AG08395 (cell line): ENCODE measurements at places on chromosomes 4 and X.

DNA sequence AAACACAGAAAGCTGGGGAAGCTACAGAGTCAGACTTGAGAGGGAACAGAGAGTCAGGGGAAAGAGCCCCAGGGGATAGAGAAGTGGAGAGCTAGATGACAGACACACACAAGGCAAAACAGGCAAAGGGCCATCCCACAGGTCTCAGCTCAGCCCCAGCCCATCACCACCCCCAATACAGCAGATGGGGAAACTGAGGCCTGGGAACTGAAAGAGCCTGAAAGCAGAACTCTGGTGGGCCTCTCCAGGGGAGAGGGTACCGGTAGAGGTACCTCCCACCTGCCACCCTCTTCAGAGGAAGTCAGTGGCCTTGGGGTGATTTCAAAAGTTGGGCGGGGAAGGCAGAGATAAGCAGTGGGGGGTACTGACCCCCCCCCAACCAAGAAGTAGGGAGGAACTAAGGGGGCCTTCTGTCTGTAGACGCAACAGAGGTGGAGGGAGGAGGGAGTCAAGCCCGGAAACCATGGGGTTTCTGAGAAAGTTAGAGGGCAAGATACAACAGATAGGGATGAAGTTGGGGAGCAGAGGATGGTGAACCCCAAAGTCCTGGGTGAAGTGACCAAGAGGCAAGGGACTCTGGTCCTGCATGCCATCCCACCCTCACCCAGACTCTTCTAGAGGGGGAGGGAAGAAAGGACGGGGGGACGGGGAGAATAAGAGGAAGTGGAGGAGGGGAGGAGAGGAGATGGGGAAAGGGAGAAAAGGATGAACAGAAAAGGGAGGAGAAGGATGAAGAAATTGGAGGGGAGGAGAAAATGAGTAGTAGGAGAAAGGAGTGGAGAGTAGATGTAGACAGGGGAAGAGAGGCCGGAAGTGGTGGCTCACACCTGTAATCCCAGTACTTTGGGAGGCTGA is 3.2 kb downstream of the GATA1 start:
- no peak for DNase-seq

DNA sequence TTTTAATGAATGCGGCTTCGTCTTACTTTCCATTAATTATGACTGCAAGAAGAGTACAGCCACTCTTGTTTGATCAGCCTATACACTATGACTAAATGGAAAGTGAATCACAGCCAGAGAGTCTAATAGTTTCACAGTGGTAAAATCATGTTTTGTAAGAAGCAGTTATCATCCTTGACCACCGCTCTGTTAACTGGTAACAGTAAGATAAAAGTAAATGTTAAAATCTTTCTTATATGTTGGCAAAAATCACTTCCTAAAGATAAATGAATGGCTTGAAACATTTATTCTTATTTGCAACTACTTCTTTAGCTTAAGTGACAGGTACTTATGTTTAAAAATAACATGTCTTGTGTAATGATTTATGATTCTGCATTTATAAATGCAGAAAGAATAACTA is 13.2 kb downstream of the GALNT7 start:
- peak; percentile 10 for DNase-seq

- no peak for DNase-seq
These were observed 84.8 kb downstream of the LIMCH1 start for GRCh38 chr4:41622787-41623186.

GRCh38 chr4:141022111-141022695 is 111.1 kb downstream of the RNF150 start:
- no peak for DNase-seq

DNA sequence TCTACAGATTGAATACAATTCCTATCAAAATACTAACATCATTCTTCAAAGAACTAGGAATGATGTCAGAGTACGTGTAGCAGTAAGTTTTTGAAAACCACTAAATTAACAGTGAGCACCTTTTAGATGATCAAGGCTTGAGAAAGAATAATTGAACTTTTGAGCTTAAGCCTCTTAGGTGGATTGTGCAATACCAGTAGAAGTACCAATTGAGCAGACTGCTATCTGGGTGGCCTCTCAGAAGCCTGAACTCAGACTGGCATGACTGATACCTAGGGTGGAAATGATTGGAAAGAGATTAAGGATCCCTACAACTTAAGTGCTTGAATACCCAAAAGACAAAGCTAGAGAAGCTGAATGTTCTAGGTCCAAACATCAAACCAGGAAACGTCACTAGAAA is 200.3 kb upstream of the GALNTL6 start:
- DNase-seq, result no peak

DNA sequence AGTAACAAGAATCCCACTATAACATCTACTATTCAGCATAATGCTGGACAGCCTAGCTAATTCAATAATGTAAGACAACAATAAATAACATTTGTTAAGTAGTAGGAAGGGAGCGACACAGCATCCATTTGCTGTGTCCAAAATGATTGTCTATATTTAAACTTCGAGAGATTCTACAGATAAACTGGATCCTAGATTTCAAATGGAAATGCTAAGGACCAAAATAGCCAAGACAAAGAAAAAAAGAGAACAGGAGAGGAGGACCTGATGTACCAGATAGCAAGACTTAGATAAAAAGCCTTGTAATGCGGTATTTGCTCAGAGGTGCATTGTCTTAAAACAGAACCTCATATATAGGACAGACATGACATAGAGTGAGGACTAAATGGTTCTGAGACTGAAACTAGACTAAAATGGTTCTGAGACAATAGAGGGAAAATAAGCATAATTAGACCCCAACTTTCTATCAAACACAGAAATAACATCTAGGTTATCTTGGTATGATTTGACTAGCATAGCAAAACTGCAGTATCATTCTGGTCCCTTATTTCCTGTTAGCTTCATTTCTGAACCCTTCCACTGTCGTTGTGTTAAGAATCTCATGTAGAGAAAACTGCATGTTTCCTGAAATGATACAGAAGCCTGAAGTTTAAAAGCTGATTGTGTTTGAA is 3.8 kb downstream of the HPGDS start:
- no peak for DNase-seq

DNA sequence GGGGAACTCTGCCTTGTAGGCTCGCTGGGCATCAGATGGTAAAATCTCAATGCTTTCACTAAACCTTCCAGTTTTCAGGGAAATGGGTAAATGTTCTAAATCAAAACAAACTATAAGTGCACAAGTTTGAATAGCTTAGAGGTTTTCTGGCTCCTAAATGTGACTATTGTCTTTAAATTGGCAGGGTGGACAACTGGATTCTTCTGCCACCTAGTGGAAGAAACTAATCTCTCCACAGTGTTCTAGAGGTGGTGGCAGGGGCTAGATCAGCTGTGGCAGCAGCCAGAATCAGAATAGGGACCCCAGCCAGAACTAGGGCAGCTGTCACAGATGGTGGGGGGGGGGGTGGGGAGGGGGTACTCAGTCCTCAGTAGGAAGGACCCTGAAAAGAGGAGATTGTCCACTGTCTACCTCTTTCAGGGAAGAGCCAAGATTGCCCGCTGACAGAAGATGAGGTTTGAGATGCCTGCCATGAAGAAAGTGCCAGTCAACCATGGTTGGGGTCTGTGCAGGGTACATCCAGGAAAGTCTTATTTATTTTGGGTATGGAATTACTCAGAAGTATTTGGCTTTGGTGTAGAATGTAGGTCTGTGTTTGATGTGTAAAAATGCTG is 201.4 kb downstream of the CCNG2 start:
- DNase-seq, result peak; percentile 78

GRCh38 chrX:42739258-42739657 is 38.7 kb downstream of the PPP1R2C start:
- no peak for DNase-seq

DNA sequence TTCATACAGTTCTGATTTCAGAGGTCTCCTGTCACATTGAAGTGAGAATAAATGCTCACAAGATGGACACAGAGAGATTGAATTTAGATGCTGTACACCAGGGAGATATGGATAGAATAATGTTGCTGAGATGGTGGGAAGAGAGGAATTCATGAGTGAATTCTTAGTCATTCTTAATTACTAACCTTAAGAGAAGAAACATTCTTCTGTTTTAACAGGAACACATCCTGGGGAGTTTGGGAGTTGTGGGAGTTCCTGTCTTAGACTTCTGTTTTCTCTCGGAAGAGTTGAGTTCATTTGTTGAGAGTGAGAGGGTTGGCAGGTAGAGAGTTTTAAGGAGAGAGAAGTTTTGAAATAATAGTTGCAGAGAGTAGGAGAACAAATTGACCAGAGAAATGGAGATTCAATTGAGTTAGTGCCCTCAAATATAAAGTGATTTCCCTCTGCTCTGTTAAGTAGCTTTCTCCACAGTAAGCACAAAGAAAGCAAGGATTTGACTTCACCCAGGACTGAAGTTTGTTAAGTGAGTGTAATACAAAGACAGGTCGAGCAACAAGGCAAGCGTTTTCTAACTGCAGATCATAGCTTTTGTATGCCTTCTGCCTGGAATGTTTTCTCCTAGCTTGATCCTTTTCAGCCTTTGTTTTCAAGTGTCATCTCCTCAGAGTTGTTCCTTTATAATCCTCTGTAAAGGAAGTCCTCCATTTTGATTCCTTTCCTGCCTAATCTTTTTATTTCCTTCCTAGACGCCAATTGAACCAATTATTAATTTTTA is 205.9 kb downstream of the RAPGEF2 start:
- DNase-seq, result peak; percentile 20

GRCh38 chr4:123102897-123103471 is 180.6 kb upstream of the NUDT6 start:
- DNase-seq, result peak; percentile 67

- DNase-seq, result no peak
These were observed 753.5 kb downstream of the PDHA2 start for GRCh38 chr4:96593422-96593821.

- peak; percentile 74 for DNase-seq
These were observed 18.1 kb upstream of the CHRNA9 start for GRCh38 chr4:40316782-40317635.

DNA sequence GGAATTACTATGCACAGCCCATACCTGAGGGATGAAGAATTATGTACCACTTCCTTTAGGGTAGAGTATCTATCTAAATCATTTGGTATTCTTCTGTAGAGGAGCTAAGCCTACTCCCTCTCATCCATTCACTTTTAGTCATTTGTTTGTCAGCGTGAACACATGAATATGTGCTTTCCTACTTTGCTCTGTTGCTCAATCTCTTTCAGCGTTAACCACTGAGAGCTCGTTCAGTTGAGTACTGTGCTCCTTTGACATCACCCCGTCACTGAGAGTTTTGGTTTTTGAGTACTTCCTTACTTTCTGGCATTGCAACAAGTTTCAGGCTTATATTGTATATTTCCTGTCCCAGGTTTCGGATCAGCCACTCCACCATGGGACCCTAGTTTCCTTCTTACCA is 700.6 kb downstream of the NLGN4X start:
- DNase-seq, result no peak

DNA sequence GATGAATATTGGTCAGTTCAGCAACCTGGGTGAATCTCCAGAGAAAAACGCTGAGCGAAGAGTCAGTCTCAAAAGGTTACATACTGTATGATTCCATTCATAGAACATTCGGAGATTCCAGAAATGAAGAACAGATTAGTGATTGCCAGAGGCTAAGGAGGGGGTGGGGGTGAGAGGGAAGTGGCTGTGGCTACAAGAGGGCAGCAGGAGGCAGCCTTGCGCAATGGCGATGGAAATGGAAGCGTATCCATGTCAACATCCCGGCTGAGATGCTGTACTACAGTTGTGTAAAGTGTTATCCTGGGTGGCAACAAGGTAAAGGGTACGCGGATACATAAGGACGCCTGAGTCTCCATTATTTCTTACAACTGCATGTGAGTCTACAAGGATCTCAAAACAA is 18.0 kb downstream of the LYAR start:
- DNase-seq, result no peak

DNA sequence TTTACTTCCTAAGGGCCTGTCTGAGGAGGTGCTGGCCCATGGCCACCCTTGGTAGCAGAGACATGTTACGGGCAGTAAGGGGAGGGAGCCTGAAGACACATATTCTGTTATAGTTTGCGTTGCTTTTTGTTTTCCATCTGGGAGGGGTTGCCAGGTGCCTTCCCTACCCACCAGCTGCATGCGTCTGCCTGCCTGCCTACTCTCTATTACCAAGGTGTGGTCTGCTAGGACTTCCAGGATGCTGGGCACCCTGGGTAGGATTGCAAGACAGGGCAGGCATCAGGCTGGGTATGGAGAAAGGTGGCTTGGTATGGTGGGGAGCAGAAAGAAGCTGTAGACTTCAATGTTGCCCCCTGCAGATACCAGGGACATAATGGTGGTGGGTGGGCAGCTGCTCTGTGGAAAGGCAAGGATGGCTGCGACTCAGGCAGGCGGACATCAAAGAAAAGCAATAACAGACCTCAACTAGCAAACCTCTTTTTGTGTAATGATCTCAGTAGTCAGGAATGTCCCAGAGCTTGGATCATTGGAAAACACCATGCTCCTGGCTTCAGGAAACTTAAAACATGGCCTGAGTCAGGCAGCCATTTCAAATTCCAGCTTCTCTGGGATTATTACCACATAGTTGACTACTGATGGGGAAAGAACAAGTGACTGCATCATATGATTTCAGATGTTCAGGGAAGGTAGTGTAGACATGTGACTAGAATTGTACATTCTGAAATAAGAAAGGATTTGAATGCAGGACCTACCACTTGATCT is 67.8 kb downstream of the HOPX start:
- DNase-seq, result peak; percentile 64

DNA sequence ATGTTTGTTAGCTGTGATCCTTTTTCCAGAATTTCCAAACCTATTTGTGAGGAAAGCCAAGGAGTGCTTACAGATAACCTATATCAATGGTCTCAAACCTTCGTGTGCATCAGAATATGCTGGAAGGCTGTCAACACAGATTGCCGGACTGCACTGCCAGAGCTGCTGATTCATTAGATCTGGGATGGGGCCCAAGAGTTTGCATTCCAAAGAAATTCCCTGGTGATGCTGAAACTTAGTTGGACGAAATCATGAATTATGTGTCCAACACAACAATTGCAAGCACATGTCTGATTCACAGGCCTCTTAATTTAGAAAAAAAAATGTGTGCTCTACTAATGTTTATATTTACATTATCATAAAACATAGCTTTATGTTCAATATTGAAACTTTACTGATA is 544.0 kb upstream of the AMOT start:
- peak; percentile 70 for DNase-seq

DNA sequence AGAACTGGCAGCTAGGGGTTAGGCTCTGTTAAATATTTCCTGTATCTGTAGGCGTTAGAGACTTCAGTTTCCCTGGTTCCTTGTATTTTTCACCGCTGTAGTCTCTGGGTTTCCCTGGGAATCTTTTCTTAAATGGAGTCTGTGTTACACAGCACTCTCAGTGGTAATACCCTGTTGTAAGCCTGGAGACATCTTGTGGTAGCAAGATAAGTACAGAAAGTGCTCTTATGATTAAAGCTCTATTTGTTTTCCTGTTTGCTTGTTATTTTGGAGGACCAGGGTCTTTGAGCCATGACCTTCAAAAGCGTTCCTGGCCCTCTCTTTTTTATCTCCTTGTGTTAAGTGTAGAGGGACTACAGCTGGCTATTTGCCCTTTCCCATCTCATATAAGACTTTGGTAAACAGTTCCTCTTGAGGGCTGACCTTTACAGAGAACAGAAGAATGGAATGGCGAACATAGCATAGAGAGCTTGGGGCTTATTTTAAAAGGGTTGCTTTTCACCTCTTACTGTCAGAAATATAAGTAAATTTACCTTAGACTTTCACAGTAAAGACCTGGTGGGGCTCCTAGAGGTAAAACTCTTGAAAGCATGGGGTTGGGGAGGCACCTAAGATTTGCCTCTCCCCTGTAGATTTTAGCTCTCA is 782.5 kb downstream of the FAT4 start:
- DNase-seq, result no peak
